Activated CD4-positive, alpha-beta T cell treated with anti-CD3 and anti-CD28 coated beads, Interleukin-2, amount 50 U/mL, for 48 hours (primary cell): ENCODE measurements at places on chromosomes 3 and 15.

DNA sequence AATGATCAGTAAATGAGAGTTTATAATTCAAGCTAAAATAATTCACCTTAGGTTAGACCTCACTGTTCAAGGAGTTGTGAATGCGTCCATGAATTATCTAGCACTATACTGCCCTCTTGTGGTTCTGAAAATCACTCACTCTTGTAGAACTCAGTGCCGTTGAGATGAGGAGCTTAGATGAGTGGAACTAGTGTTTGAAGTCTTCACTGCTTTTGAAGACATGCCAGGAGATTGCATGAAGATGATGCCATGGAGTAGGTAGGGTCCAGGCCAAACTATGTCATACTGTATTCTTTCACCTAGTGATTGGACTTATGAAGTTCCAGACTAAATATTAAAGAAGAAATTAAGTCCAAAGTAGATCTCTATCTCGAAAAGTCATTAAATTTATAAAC lies 28.8 kb downstream of the LYSMD4 start:
- DNase-seq: no peak

DNA sequence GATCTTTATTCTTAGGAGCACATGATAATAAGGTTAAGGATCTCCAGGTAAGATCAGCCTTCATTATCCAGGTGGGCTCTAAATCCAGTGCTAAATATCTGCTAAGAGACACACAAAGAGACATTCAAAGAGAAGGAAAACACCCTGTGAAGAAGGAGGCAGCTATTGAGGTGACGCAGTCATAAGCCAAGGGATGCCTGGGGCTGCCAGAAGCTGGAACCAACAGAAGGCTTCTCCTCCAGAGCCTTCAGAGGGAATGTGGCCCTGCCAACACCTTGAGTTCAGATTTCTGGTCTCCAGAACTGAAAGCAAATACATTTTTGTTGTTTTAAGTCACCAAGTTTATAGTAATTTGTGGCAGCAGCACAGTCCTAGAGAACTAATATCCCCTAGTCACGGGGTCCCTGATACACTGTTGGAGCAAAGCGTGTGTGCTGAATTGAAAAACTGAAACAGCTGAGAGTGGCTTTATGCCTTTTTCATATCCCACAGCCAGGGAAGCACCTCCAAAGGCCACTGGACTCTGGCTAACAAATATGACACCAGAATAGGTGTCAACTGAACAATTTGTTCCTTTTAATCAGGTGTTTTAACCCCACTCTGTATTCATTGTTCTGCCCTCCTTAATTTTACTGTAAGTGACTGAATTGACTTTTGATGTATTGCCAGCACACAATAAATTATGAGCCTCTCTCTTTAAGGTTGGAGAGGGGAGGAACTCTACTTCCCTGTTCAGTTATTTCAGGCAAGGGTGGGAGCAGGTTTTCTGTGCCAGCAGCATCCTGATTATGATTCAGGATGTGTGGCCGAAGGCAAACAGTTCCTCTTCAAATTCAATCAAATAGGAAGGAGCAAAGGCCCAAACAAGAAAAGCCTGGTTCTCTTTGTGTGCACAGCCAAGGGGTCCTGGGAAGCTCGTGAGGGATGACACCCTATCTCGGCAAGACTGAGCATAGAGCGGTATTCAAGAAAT lies 151.8 kb upstream of the HES1 start:
- no peak for DNase-seq

- no peak for DNase-seq
Observed at GRCh38 chr3:28066020-28066419, 175.4 kb upstream of the CMC1 start.

DNA sequence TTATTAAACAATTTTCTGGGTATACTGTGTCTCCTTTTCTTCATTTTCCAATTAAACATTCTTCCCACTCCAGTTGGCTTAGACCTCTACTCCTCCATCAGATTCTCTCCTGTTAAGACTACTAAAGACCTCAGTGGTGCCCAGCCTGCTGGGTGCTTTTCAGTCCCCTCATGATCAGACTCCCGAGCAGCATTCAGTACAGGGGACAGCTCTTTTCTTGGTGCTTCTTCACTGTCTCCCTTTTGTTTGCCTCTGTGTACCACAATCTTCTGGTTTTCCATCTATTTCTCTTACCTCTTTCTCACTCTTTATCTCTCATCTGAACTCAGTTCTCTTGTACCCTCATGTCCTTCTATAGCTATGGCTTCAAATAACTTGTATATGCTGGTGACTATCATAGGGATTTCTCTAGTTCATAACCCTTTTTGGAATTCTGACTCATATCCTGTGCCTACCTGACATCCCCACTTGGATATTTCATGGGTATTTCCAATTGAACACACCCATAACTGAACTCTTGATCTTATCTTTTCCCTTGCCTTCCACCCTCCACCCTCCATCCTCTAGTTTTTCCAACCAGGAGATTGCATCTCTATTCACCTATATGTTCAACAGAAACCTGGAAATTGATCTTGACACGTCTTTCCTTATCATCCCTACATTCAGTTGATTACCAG lies 55.6 kb upstream of the ABHD10 start:
- no peak for DNase-seq

DNA sequence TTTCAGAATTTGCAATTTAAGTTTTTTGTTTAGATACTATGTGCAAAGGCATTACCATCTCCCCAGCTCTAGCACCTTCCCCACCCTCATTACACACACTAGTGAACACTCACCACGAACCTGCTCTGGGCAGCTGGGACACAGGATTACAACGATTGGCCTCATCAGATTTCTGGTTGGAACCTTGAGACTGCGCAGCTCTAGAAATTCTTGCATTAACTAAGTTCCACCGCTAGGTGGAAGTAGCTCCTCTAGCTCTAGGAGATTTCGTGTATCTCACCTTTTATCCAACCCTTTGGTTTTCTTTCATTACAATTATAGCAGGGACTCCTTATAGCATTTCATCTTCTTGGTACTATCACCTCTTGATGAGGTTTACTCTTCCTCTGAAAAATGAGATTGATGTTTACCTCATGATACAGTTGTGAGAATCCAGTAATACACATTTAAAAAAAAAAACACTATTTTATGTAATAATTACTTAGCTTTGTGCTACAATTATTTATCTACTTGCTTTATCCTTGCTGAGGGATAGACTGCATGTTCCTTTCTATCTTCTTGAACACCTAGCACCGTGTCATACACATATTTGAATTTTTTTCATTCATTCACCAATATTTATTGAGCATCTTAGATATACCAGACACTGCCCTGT lies 28.7 kb upstream of the PLOD2 start:
- DNase-seq: no peak

DNA sequence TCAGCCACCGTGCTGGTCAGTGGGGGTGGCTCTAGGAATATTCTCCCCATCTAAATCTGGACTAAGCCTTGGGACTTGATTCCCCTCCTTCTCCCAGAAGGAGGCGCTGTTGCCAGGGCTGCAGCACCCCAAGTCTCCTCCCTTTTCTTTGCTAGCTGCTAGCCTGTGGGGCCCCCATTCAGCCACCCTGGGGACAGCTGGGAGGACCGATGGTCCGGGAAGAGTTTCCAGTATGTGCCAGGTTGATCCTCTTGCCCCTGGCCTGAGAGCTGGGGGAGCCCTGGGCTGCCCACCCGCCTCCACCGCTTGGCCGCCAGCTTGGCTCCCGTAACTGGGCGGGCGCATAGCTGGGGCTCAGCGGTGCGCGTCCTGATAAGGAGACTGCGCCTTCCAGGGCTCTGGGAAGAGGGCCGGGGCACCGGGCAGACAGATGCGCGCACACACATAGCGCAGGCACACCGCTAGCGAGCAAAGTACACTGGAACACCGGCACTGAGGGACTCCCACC lies 4.2 kb downstream of the SMAD6 start:
- no peak for DNase-seq

GRCh38 chr3:52030714-52031310 lies 25.6 kb downstream of the DUSP7 start:
- no peak for DNase-seq

DNA sequence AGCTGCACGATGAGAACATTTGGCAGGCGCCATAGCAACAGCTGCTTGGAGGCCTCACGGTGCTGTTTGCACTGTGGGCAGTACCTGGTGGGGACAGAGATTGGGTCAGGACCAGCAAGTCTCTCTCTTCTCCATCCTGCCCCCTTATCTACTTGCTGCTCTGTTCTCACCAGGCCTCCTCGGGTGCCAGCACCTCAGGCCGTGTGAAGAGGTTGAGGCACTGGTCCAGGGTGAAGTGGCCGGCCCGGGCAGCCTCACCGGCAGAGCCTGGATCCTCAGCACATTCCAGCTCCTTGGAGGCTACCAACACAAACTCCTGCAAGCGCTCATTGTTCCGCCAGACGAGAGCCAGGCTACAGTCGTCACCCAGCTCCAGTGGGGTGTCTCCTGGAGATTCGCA lies 6.2 kb upstream of the QARS1 start:
- DNase-seq: no peak

GRCh38 chr15:39511916-39512260 lies 69.0 kb upstream of the THBS1 start:
- DNase-seq: no peak

- DNase-seq: no peak
Observed at GRCh38 chr15:31831596-31831995, 198.7 kb upstream of the CHRNA7 start.

- no peak for DNase-seq
Observed at GRCh38 chr3:53194210-53195065, 33.4 kb downstream of the PRKCD start.

- no peak for DNase-seq
Observed at GRCh38 chr3:141368925-141369794, 856 bp downstream of the ZBTB38 start.

DNA sequence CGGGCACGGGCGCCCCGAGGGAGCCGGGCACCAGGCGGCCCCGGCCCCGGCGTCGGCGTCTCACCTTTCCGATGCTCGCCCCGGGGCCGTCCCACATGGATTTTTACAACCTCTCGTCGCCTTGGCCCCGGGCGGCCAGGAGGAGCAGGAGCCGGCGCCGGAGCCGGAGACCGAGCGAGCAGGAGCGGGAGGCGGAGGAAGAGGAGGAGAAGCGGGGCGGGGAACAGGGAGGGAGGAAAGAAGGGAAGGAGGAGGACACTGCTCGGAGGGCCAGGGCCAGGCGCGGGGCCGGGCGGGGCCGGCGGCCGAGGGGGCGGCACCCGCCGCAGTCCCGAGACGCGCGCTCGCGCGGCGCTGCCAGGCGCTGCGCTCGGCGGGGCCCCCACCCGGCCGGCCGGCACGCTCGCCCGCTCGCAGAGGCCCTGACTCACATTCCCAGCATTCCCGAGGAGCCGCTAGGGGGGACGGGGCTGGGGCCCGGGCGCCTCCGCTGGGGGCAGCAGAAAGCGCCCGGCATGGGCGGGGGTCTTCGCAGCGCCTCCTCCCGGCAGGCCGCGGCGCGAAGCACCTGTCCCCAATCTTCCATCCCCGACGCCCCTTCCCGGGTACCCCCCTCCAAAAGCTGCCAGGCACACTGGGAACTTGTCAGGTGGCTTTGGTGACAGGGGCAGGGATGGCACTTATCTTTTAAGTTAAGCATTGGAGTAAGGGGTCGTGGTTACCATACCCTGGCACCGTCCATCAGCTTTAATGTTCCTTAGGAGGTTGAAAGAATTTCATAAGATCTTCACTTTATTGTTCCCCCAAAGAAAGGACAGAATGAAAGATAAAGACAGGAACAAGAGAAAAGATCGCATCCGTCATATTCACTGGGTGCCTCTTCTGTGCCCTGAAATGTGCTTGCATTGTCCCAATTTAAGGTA lies at the start of gene ERC2:
TSS of gene ERC2 (minus strand) at position 284 of the 923 bp plus-strand sequence.
- peak; percentile 4 for DNase-seq

GRCh38 chr3:114144909-114145688 lies 33.8 kb downstream of the DRD3 start:
- peak; percentile 57 for DNase-seq

DNA sequence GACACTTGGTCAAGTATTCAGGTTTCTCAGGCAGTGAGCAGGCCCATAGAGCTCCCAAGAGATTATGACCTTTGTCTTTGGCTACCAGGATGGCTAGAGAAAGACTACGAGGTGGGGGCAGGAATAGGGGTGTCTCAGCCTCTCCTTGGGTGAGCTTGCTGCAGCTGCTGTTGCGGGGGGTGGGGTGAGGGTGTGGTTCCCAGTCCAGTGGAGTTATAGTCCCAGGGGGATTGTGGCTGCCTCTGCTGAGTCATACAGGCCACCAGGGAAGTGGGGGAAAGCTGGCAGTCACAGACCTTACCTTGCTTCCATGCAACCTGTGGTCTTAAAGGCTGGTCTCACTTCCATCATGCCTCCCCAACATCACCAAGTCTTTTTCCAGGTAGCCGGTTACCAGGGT lies 31.7 kb downstream of the ATP2C1 start:
- DNase-seq: no peak

DNA sequence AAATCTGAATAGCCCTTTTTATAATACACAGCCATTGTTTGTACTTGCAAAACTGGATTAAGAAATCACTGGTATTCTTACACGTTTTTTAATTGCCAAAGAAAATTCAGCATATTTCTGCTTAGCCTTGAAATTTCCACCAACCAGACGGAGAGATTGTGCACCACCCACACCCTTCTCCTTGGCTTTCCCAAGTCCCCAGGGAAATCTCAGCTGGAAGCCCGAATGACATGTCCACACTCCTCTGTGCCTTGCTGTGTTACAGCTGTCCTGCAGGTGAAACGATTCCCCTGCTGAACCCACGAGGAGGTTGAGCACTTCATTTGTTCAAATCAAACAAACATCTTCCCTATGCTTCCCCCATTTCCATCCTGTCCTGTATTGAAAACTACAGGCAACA lies 49.6 kb upstream of the PPARG start:
- DNase-seq: no peak

- no peak for DNase-seq
Observed at GRCh38 chr3:179452176-179452564, 900 bp upstream of the GNB4 start.

GRCh38 chr3:5568451-5568850 lies 380.9 kb downstream of the EDEM1 start:
- DNase-seq: no peak

DNA sequence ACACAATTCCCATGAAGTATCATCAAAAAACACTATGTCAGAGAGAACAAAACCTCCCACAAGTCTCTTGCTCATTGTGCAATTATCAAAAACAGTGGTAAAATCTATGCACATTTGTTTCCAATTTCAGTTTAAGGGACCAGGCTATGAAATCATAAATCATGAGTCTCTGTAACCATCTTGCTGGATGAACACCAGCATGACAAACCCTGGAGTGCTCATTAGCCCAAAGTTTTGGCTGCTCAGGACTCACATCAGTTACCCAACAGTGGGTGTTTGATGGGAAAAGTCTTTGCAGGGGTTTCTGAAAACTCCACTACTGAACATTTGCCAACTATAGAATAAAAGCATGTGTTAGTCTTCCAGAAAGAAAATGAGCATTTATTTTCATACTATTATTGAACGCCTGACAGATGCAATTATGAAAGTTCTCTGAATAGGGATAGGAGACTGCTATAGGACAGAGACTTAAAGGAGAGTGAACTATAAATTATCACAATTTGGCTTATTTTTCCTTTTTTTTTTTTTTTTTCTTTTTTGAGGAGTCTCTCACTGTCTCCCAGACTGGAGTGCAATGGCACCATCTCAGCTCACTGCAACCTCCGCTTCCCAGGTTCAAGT lies 240.8 kb upstream of the KCNMB2 start:
- DNase-seq: no peak

DNA sequence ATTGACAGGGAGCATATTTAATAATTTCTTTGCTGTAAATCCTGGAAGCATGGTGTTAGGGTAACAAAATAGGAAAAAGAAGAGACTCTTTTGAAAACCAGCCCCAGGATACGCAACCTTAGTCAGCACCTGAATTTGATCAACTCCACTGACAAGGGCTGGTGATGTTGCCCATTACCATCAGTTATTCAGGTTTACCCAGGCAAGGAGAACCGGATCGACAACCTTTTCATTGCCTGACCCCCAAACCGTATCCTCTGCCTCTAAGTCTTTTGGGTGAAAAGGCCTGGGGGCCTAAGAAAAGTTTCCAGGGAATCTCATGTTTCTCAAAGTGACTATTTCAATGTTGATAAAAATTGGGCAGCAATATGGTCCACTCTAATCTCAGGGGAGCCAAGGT lies 313.3 kb downstream of the KBTBD8 start:
- no peak for DNase-seq
